Activated naive CD4-positive, alpha-beta T cell treated with anti-CD3 and anti-CD28 coated beads, Interleukin-2, amount 50 U/mL, for 16 hours (primary cell): ENCODE measurements at places on chromosomes 7 and 10.

DNA sequence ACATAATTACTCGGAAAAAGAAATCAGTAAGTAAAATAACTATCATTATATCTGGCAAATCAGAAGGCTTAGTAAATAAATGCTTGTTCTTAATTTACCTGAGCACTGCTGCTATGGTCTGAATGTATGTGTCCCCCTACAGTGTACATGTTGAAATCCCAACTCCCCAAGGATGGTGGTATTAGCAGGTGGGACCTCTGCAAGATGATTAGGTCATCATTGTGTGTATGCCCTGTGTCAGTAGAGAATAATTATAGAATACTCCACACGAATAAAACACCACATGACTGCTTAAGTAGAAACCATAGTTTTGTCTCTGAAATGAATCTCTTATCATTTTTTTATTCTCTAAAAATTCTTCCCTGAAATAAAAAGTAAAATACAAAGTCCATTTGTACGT is 101.6 kb downstream of the RNF133 start:
- no peak for DNase-seq

DNA sequence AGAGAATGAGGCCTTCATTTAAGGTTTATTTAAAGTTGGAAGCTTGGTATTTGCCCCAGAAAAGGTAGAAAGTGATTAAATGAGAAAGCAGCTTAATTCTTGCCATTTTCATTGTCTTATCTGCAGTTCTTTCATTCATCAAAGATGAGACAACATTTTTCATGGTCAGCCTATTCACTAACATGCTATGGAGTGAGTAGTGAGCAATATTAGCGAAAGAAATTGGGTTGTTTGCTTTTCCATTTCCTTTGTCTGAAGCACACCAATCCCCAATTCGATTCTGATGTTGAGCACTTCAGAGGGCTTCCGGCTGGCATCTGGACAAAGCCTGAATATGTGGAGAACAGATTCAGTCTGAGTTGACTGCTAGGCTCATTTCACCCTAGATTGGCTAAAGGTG is 317.2 kb downstream of the BBS9 start:
- no peak for DNase-seq

DNA sequence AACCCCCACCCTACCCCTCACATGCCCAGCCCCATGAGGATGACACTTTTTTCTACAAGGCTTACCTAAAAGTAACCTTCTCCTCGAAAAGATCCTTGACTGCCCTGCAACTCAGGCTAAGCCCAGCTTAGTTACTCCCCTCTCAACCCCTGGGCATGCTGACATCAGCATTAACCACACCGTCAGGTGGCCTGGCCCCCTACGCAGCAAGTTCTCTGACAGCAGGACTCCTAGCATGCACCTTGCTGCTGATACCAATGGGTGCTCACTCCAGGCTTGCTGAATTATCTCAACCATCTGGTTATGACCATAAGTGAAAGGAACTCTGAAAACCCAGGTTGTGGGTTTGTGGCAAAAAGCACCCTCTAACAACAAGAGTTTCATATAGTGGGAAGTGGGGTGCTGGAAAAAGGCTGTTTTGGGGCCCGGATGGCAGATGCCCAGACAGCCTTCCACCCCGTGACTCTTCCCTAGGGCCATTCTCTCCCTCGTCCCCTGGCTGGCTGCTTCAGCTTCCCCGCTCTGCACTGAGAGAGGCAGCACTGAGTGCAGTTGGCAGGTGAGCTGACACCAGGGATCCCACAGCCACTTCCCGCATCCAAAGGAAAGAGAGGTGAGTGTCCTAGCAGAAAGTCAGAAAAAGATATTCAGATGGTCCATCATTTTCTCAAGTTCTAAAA is 518.9 kb downstream of the KCNMA1 start:
- no peak for DNase-seq

DNA sequence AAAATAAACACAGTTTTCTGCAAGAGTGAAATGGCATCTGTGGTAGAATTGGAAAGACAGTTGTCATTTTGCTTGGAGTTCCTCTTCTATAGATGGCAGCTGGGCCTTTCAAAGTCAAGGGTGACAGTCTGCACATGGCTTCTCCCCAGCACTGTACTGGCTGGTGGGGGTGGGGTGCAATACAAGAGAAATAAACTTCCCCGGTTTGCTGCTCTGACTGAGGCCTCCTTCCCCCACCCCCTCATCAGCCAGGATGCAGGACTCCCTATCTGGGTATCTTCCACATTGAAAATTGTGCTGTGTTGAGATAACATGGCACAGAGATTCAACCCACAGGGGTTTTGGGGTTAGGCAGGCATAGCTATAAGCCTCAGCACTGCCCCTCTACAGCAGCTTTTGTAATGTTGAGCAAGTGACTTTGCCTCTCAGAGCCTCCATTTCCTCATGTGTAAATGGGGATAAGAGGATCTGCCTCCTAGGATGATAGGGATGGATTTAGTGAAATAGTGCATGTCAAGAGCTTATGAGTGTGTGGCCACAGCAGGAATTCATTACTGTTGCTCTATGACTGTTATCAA is 85.8 kb upstream of the WDR11 start:
- no peak for DNase-seq

DNA sequence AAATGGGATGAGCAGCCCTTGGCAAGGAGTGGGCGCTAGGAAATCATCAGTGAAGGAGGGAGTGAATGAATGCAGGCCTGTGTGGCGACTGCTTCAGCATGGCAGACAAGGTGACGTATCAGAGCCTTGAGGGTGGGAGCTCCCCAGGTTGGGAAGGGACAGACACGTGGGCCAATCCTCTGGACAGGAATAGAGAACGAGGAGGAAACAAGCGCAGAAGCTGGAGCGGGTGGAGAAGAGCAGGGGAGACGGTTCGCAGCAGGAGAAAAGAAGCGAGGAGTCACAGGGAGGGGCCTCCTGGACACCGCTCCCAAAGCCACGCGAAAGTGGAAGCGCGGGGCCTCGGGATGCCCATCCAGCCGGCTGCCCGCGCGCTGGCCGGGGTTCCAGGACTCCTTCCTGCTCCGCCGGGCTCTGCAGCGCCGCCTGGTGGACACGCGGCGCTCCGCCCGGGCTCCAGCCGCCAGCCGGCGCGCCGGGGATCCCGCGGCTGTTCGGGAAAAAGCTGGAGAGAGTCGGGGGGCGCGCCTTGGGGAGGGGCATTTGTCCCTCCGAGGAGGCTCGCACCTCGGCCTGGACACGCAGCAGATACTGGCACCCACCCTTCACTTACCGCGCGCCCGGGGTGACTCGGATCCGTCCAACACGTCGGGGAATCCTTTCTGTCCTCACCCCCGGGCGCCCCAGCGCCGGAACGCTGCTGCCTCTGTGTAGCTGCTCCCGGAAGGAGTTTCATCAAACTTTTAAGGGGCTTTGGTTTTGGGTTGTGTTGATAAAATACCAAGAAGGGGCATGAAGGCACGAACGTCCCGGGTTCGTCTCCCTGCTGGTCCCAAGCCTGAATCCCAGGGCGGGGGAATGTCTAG is 6.3 kb downstream of the ZNF503 start:
- DNase-seq: no peak

DNA sequence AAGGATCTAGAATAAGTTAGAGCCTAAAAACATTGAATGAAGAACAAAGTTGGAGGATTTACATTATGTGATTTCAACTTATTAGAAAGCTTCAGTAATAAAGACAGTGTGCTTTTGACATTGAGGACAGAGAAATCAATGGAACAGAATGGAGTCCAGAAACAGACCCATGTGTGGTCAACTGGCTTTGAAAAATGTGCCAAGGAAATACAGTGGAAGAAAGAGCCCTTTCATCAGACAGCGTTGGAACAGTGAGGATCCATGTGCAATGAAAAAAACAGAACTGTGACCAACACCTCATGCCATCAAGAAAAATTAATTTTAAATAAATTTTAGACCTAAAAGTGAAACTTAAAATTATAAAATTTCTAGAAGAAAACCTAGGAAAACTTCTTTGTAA is 50.6 kb upstream of the LRRC18 start:
- DNase-seq: no peak

- peak; percentile 57 for DNase-seq
Observed at GRCh38 chr10:102660888-102661657, 16.8 kb downstream of the TRIM8 start.
